Stomach (tissue), 19 donors: ENCODE measurements at places on chromosomes 2 and 18. TPM values are rescaled to one million over a fixed set of nuclear protein-coding genes. Genes with fewer than 3 reads are reported as not detected.

Gene WDR12
- total RNA-seq: 9.3 TPM

Gene MYO7B
- not detected for total RNA-seq

Gene LBH
- 23.3 TPM for total RNA-seq

Gene HES6
- total RNA-seq: 222 TPM

GRCh38 chr2:70630761-70631160 is 77.1 kb upstream of the TGFA start:
- no peaks in the 10 kb centered on the region for H3K27me3 ChIP-seq
- DNase-seq: no peak

GRCh38 chr18:45626330-45627203 is 11.3 kb downstream of the SLC14A2 start:
- H3K36me3 ChIP-seq: no peaks in the 10 kb centered on the region
- H3K4me3 ChIP-seq: no peak overlapping the region
- DNase-seq: no peak
- H3K27me3 ChIP-seq: no peaks in the 10 kb centered on the region
- no peaks in the 10 kb centered on the region for H3K4me1 ChIP-seq

GRCh38 chr2:113126845-113127645 is at the start of gene IL1RN:
Gene IL1RN, plus strand, starts transcription at chr2:113127598. Its CDS starts 27 bp downstream, at chr2:113127625.
- H3K4me3 ChIP-seq: peak within 1 kb of the TSS; percentile 34
- no peak within 1 kb of the TSS for H3K27ac ChIP-seq
- H3K36me3 ChIP-seq: no peaks in the 10 kb centered on the region
- H3K27me3 ChIP-seq: no peaks in the 10 kb centered on the region
- no peaks in the 10 kb centered on the region for H3K4me1 ChIP-seq

GRCh38 chr2:29871541-29871940 is 49.8 kb downstream of the ALK start:
- DNase-seq: no peak
- no peaks in the 10 kb centered on the region for H3K36me3 ChIP-seq
- no peaks in the 10 kb centered on the region for H3K4me1 ChIP-seq

GRCh38 chr18:35045121-35045520 is 3.9 kb downstream of the MAPRE2 start:
- no peak for DNase-seq
- no peak overlapping the region for H3K4me3 ChIP-seq
- H3K4me1 ChIP-seq: peaks cover 80% of the 10 kb centered on the region
- no peak overlapping the region for H3K27ac ChIP-seq

- H3K36me3 ChIP-seq: no peaks in the 10 kb centered on the region
- no peaks in the 10 kb centered on the region for H3K4me1 ChIP-seq
- no peak for DNase-seq
Observed at GRCh38 chr18:61496374-61496773, 163.1 kb downstream of the CDH20 start.

GRCh38 chr2:212154477-212154878 is 384.1 kb downstream of the ERBB4 start:
- no peaks in the 10 kb centered on the region for H3K27me3 ChIP-seq
- no peak for DNase-seq
- H3K4me3 ChIP-seq: no peak overlapping the region
